Stomach (tissue), 19 donors: ENCODE measurements at places on chromosomes 5 and 9. TPM values are rescaled to one million over a fixed set of nuclear protein-coding genes. Genes with fewer than 3 reads are reported as not detected.

Gene ANXA2R
- total RNA-seq: 1.2 TPM

DNA sequence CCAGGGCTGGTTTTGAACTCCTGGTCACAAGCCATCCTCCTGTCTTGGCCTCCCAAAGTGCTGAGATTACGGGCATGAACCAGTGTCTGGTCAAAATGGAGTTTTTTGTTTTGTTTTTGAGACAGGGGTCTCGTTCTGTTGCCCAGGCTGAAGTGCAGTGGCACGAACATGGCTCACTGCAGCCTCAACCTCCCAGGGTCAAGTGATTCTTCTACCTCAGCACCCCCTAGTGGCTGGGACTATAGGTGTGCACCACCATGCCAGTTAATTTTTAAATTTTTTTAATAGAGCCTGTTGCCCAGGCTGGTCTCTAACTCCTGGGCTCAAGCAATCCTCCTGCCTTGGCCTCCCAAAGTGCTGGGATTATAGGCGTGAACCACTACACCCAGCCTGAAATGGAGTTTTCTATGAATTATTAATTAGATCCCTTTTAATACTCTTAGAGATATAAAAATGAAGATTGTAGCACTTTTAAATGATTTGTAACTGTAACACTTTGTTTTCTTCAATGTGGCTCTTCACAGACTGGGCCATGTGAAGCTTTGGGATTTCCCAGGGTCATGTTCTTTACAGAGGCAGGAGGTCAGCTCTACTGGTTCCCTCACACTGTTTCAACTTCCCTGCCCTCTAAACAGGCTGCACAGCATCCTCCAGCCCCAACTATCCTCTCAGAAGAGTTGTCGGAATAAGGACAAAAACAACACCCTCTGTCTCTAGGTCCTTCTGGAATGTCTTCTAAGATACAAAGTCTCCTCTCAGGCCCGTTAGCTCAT, 32.7 kb upstream of the SPARC start:
- no peak for DNase-seq

DNA sequence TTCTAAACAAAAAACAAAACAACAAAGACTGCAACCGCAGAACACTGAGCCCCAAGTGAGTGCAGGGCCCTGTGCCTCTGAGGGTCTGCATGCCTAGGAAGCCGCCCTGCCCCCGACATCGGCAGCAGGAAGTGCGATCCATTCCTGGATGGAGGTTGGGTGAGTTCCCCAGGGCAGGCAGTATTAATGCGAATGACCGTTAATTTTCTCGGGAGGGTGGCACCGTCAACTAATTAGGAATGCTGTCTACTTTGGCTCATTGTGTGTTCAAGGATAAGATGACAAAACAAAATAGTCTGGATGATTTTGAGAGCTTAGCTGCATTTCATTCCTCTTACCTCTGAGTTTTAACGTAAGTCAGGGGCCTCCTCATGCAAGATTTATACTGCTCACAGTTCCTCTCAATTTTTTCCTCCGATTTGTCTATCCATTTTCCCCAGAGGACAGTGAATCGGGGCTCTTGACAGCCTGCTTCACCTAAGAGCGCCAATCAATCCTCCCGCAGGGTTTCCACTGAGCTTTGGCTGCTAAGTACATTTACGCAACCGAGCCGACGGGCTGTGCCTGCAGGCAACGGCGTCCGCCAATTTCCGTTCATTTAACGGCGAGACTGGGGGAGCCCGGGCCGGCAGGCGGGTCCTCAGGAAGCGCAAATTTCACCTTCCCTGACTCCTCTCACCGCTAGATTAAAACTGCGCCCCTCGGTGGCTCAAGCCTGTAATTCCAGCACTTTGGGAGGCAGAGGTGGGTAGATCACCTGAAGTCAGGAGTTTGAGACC, 2.9 kb upstream of the NXNL2 start:
- DNase-seq: no peak

GRCh38 chr5:42951293-42951840, 88.8 kb downstream of the ANXA2R start:
- DNase-seq: peak; percentile 32

- no peak for DNase-seq
Measured at GRCh38 chr9:130995086-130996011, 13.6 kb upstream of the LAMC3 start.

DNA sequence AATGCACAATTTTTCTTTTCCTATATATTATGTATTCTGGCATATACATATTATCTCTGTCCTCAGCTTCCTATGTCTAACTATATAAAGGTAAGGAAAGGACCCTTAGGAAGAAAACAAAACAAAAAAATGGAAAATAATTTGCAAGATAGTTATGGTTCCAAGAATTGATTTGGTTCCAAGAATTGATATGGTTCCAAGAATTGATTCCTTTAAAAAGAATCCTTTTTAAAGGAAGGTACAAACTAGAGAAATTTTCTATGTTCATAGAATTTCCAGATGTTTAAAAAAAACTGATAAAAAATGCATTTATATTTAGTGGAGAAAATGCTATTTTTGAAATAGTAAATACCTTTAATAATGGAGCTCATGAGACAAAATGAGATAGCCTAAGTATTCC, 12.1 kb downstream of the LYRM7 start:
- DNase-seq: no peak

Gene ENC1
- 136 TPM for total RNA-seq

Gene LRRC70
- total RNA-seq: 22.8 TPM

- DNase-seq: peak; percentile 90
Measured at GRCh38 chr5:132238169-132238744, 10.6 kb upstream of the P4HA2 start.

DNA sequence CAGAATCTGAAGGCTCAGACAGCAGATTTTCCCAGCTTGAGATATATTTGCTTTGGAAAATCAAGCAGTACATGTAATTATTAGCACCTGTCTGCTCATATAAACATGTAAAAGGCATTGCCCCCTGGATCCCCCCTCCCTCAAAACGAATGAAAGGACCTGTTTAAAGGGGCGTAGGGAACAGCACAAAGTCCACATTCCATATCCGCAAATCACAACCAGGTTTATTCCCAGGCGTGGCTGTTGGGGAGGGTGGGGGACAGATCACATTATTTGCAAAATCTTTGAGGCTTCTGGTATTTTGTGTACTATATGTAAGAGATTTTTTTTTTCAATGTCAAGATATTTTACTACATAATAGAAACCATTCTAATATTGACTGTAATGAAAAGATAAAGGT, 8.7 kb upstream of the MRPS2 start:
- no peak for DNase-seq

GRCh38 chr5:114953565-114953964, 216.1 kb downstream of the TRIM36 start:
- no peak for DNase-seq

Gene PLPP6
- total RNA-seq: 6.7 TPM

Gene CKMT2
- 10.5 TPM for total RNA-seq

Gene MARCOL
- not detected for total RNA-seq

DNA sequence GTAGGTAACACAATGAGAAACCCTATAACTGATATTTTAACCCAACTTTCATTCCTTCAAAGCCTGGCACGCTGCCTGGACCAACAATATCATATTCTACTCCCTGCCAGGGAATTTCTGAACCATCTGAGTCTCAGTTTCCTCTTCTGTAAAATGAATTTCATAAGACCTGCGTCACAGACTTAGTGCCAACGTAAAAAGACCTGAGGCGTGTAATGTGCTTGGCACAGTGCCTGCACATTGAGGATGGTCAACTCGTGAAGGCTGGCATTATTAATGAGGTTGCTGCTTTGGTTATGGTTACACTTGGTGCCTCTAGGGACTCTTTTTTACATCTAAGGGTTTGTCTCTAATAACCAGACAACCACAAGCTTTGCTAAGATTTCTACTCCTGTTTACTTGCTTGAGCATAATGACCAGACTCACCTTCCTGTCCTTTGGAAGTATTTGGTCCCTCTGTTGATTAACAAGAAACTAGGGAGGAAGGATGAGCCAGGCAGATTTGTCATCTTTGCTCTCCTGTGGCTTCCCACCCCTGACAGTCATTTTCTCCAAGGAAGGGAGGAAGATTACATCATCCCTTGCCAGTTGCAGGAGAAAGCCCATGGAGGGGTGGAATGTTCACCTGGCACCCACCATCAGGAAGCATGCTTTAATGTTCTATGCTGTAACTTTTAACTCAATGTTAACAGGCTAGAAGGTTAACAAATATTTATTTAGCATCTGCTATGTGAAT, 79.0 kb downstream of the PAPPA start:
- DNase-seq: no peak

Gene PCDHA1
- total RNA-seq: not detected

Gene CER1
- not detected for total RNA-seq

GRCh38 chr5:119426057-119426456, 26.2 kb upstream of the HSD17B4 start:
- DNase-seq: no peak

DNA sequence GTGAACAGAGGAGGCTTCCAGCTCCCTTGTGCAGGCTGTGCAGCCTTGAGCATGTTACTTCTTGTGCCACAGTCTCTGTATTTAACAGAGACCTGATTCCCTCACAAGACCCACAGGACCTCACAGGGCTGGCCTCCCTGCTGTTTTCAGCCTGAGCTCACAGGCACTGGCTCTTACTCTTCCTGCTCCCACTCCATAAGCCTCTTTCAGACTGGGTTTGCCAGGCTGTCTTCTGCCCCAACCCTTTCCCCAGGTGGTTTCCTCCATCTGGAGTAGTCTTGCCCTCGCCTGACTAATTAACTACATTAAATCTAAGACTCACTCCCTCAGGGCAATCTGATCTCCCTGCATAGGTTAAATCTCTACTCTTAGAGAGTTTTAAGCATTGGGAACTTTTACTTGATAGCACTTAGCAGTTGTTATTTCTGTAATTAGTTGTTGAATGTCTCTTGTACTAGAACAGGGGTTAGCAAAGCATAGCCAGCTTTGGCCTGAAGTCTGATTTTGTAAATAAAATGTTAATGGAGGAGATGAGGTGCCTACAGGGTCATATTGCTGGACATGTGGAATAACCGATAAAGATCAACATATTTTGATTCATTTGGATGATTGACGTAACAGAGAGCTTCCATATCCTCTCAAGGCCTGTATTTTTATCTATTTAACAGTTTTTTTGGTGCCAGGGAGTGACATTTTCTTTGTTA, 28.6 kb upstream of the SPATA31E1 start:
- no peak for DNase-seq

DNA sequence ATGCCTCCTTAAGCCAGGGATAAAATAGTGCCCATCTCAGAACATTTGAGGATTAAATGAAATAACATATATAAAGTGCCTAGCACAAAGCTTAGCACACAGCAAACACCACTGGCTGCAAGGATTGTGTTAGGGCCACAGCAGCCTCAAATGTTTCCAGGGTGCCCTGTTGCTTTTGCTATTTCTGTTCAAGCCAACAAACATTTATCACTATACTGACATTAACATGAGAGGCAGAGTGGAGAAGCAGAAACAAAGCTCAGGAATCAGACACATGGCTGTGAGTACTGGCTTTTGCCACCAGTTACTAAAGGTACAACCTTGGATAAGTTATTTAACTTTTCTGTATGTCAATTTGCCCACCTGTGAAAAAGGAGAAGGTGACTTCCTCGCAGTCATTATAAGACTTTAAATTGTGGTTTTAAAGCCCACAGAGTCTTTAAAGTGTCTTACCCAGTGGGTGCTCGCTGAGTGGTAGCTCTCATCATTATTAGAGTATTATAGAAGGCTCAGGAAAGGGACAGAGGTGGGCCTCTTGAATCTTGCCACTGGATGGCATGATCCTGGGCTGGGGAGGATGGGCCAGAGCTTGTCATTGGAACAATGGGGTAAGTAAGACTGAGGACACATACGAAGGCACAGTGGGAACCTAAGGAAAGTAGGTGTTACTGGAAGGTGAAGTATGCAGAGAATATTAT, 98.2 kb downstream of the MARCHF3 start:
- no peak for DNase-seq

- DNase-seq: no peak
Measured at GRCh38 chr5:122311497-122311960, 508 bp upstream of the SNCAIP start.

GRCh38 chr9:91131433-91131839, 230.3 kb downstream of the AUH start:
- peak; percentile 55 for DNase-seq

DNA sequence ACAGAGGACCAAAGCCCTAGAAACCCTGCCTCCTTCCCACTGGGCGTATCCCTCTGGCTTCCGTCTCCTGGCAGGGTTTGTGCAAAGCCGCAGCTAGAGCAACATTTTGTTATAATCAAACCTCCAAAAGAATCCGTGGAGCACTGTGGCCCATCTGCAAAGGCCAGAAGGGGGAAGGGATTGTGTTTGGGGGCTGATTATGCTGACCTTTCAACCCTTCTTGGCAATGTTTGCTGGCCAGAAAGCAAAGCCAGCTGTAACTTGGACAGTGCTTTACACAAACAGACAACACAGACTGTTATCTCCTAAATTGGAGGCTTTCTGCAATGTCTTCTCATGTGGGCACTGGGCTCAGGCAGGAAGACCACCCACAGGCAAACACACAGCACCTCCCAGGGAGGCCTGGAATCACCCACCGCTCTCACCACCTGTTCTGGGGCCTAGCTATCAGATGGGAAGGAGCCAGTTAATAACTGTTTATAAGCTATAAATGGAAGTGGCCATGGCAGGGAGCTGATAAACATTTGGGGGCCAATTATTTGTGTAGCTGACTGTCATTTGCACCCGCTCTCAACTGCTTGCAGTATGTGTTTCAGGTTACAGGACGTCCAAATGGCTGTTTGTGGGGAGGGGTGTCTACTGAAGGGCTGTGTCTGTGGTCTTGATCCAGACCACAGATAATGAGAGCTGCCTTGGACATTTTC, 121.6 kb upstream of the ERCC6L2 start:
- peak; percentile 75 for DNase-seq

Gene RFESD
- total RNA-seq: not detected

Gene ZNF454
- total RNA-seq: 1.2 TPM

Gene SPARC
- total RNA-seq: 170 TPM

- DNase-seq: no peak
Measured at GRCh38 chr5:179310439-179311090, 34.7 kb downstream of the ADAMTS2 start.

- DNase-seq: no peak
Measured at GRCh38 chr9:21535396-21535795, 53.3 kb upstream of the IFNE start.

DNA sequence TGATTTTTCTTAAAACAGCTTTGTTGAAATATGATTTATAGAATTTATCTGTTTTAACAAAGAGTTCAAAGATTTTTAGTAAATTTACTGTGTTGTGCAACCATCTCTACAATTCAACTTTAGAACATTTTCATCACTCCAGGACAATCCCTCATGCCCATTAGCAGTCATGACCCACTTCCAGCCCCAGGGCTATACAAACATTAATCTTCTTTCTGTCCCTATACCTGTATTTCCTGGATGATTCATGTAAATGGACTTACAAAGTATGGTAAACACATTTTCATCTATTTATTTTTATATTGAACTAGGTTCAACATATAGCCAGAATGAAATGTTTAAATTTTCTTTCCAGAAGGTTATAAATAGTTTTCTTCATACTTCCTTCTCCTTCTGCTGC, 127.8 kb upstream of the CCDC180 start:
- no peak for DNase-seq

GRCh38 chr5:174807471-174807870, 83.1 kb downstream of the MSX2 start:
- DNase-seq: no peak

GRCh38 chr5:38790891-38791290, 54.9 kb upstream of the OSMR start:
- DNase-seq: no peak

Gene NFIB
- total RNA-seq: 624 TPM
